NCI-H2171 treated with DMSO at 0.1 percent for 48 hours (cell line): ENCODE measurements at places on chromosomes 12 and 14.

- DNase-seq = peak; percentile 60
Measured at GRCh38 chr14:67411820-67412421, at the start of gene PLEK2. TSS of gene PLEK2 (minus strand) at chr14:67412165. CDS start at chr14:67412059, 106 bp downstream.

DNA sequence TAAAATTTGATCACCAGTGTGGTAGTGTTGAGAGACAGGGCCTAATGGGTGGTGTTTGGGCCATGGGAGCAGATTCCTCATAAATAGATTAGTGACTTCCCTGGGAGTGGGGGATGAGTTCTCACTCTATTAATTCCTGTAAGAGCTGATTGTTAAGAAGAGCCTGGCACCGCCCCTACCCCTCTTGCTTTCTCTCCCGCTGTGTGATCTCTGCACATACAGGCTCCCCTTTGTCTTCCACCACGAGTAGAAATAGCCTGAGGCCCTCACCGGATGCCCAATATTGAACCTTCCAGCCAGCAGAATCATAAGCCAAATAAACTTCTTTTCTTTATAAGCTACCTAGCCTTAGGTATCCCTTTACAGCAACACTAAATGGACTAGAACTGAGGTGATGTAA, 31.9 kb upstream of the CAND1 start:
- DNase-seq = no peak

GRCh38 chr14:89870316-89870715, 84.2 kb downstream of the EFCAB11 start:
- DNase-seq = no peak

DNA sequence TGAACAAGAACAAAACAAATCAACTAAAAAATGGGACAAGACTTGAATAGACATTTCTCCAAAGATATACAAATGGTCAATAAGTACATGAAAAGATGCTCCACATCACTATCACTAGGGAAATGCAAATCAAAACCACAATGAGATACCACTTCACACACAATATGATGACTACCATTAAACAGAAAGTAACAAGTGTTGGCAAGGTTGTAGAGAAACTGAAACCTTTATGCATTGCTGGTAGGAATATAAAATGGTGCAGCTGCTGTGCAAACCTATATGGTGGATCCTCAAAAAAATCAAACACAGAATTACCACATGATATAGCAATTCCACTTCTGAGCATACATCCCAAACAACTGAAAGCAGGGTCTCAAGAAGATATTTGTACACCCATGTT, 5.2 kb downstream of the SMAGP start:
- no peak for DNase-seq

GRCh38 chr12:106816231-106816630, 41.7 kb downstream of the RIC8B start:
- DNase-seq = no peak

- DNase-seq = no peak
Measured at GRCh38 chr12:39467432-39467870, 24.5 kb upstream of the KIF21A start.

DNA sequence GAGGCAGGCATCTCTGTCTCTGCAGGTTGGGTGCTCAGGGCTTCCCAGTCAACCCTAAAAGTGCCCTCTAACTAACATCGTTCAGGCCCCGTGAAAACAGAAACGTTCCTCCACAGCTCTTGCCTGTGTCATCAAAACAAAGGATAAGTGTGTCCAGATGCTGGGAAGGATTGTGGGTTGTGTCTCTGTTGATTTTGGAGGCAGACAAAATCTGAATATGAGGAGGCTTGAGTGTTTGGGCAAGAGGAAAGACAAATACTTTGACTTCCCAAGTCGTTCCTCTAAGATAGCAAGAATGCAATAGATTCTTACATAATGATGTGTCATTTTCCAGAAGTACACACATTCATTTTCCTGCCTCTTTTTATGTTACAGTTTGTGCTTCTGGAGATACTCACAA, 52.9 kb downstream of the SERPINA3 start:
- DNase-seq = no peak

DNA sequence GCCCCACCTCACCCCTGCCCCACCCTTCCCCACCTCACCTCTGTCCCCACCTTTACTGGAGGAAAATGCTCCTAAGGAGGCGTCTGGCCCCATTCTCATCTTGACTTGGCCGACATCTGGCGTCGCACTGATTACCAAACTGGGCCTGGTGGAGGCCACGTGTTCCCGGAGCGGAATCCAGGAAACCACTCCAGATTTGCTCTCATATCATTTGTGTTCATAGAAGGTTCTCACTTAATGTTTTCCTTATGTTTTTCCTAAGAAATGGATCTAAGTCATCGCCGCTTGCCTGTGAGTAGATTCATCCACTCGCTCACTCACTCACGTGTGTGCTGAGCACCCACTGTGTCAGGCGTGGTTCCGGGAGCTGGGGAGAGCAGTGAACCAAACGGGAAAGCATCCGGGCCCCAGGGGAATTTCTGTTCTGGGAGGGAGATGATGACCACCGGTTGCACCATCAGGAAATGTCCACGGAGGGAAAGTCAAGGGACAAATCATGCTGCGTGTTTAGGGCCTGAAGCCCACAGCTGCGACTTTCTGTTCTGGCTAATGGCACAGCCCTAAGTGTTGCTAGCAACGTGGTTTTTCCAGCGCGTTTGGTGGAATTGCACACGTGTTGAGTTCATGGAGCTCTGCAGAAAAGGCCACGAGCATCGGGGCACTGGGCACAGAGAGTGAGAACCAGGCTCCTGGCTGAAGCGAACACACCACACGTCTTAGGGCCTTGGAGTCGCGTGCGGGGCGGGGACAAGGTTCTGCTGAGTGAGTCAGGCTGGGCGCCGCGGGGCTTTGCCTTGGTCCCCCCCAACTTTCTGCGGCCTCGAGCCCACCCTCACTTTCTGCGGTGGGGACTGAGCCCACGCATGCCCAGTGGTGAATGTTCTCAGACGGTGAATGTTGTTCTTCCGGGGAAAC, 57.7 kb downstream of the ADGRD1 start:
- no peak for DNase-seq
